Right hindlimb (tissue), 1 donor: ENCODE measurements at places on chromosomes 1 and 21.

DNA sequence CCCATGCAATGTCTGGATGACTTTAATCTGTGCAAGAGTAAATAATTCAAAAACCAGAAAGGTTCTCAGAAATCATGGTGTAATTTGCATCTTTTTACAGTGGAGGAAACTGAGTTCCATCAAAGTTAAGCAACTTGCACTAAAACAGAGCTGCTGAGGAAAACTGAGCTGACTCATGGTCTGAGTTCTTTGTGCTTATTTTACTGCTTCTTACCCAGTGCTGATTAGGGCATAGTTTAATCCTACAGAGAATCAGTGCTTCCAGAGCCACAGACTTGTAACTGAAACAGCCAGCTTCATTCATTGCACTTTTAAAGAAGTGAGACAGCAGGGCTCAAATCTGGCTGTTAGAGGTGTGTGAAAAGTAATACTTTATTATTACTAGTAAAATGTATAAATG, 10.9 kb upstream of the RWDD3 start:
- no peak for DNase-seq

DNA sequence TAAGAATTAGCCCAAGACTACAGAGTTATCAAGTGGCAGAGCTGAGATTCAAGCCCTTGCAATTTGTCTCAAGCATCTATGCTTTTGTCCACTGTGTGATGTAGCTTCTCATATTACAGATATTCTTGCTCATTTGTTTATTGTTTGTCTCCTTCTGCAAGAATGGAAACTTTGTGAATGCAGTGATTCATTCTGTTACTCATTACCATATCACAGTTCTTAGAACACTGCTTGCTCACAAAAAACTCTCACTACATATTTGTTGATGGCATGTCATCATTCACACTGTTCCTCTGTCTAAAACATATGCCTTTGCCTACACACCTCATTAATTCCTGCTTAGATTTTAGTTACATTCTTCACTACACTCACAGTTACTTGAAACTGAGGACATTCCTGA, 1198.9 kb downstream of the PLA2G4A start:
- DNase-seq: no peak

DNA sequence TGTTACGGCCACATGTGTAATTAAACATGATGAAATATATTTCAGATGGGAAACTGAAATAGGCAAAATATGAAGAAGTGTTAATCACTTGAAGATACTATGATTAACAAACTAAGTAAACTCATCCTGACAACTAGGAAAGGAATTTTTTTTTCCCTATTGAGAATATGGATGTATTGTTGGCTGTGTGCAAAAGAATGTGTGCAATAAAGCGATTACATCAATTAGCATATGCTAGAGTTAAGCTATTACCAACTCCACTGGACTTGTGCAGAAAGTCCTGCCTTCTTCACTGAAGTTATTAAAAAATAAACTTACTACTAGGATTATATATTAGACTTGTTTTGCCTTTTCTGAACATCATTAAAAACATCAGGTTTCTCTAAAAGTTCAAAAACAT, 143.2 kb upstream of the DMRTA2 start:
- DNase-seq: no peak

GRCh38 chr21:42316891-42317290, 1.7 kb upstream of the TFF3 start:
- DNase-seq: no peak

GRCh38 chr1:206502812-206503211, 4.5 kb upstream of the RASSF5 start:
- DNase-seq: no peak

- no peak for DNase-seq
Measured at GRCh38 chr1:109616391-109616790, 3.0 kb downstream of the GNAT2 start.

GRCh38 chr21:33403786-33404585, 773 bp downstream of the IFNGR2 start:
- peak; percentile 84 for DNase-seq

DNA sequence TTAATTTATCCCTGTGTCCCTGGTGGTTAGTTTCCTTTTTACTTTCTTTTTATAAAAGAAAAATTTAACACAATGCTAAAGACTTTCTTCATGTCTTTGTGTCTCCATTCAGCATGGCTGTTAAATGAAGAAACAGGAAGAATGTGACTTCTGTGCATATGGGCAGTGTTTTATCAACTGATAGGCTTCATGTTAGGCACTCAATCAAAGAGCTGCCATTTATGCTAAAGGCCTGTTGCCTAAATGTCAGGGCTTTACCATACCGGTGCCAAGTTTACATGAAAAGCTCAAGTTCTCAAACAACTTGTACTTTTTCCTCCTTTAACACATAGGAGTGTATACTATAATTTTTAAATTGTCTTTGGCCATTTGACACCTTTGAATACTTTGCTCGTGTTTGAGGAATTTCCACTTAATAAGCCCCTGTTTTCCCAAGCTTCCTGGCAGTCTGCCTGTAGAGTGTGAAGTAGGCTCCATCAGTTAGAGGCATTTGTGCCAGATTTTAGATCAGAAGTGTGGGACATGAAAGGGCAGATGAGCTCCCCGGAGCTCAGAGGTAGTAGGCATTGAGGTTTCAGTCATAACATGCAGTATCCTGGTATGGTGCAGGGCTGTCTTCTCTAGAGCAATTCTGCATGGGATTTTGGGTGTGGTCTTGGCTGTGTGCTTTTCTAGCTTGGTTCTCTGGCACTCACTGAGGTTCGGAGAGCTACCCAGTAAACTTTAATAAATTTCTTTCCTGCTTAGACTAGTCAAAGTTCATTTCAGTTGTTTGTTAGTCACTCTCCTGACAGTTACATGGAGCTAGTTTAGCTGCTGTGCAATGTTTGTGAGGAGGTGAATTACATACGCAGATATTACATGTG, 119.0 kb downstream of the LEPR start:
- no peak for DNase-seq

DNA sequence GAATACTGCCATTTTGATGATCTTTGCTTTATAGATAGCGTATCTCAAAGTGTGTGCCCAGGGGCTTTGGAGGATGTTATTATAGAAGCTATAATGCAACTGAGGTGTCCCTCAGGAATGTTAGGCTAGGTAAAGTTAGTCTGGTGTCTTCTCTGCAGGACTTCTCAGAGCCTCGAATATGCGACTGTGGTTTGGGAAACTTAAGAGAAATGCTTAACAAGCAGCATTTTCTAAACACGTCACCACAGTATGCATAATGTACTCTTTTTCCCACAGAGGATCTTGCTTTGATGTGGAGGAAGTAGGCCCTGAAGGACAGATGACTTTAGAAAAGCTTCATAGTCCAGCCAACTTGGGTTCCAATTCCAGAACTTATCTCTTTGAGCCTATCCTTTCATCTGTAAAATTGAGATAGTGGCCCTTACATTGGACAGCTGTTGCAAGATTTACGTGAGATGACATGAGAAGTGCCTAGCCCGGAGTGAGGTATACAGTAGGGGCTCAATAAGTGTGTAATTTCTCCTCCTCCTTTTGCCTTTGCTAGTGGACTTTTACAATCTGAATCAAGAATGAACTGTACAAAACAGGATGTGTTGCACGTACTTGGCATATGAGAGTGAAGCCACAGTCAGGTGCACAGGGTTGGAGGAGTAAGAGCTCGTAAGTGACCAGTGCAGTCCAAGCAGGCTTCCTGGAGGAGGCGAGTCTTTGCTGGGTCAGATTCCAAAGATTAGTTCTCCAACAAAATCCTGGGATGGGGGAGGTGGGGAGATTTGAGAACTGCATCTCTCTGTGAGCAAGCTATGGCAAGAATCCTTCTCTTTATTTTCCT, 29.7 kb upstream of the TRABD2B start:
- DNase-seq: no peak

- DNase-seq: no peak
Measured at GRCh38 chr1:44076066-44076465, 42.6 kb upstream of the KLF17 start.

GRCh38 chr1:85935234-85935633, 221.3 kb downstream of the COL24A1 start:
- no peak for DNase-seq

DNA sequence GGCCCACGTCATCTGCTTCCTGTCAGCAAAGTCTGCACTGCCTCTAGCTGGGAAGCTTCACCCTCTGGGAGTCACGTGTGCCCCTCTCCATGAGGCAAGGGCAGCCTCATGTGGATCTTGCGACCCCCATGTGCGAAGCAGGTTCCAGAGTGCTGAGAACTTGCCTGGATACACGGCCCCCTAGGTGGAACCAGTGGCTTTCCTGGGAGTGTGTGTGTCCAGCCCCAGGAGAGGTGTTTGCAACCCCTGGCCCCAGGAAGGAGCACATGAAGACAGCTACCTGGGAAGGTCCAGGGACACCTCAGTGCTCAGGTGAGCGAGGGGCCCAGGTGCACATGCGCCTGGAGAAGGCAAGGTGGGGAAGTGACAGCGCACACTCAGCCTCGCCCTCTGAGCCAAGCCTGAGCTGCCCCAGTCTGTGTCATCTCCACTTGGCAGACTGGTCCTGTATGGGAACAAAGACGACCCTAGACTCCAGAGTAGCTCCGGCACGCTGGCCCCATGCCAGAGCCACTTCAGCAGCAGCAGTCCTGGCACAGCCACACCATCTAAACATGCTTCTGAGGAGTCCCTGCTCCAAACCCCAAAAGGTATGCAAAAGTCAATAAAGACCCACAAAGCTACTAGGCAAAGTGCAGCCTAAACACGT, 8.9 kb downstream of the LSS start:
- DNase-seq: no peak
